Stimulated activated CD8-positive, alpha-beta memory T cell treated with anti-CD3 and anti-CD28 coated beads, Interleukin-7, amount 100 ng/mL, for 1 hour (primary cell): ENCODE measurements at places on chromosomes 1 and 21.

- no peak for DNase-seq
These were observed 119.7 kb downstream of the PROX1 start for GRCh38 chr1:214107322-214108096.

DNA sequence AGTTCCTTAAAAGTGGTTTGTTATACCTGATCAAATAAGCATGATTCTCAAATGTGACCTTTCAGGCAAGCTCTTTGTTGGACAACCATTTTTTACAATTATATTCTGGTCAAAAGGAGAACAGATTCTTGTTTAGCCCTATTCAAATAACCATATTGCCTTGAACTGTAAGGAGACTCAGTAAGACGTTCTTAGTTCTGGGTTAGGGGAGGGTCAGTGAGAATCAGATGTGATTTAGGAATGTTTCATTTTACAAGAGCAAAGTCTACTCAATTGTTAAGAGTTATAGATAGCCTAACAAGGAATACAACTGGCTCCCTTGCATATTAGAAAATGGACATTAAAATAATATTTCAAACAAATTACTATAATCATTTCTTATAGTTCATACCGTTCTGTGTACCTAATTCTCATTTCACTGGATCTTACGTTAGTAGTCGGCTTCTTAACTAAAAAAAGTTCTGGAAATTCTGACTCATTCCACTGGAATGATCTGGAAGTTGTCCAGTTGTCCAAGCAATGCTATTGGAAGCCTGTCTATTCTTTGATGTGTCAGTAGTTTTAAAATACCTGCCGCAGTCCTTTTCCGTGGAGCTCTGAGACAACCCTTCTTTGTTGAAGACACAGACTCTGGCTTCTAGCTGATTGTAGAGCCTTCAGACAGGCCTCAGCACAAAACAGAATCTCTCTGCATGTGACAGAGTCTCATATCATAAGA, 88.8 kb downstream of the MAST2 start:
- DNase-seq, result no peak

GRCh38 chr1:102182603-102183260, 186.0 kb upstream of the OLFM3 start:
- DNase-seq, result no peak

DNA sequence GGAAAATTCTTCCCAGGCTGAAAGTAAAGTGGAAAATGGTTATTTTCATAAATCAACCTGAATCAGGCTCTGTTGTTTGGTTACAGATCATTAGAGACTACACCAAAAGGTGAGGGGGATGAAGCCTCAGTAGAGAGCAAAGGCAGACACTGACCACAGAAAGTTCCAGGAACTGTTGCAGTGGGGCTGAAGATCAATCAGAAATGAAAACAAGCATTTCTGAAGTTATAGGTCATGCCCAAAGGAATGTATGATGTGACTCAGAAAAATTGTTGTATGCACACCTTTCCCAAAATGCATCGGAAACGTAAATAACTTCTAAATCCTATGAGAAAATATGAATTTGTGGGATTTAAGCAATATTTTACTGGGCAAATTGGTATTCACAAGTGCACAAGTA, 63.3 kb downstream of the FYB2 start:
- DNase-seq, result no peak

DNA sequence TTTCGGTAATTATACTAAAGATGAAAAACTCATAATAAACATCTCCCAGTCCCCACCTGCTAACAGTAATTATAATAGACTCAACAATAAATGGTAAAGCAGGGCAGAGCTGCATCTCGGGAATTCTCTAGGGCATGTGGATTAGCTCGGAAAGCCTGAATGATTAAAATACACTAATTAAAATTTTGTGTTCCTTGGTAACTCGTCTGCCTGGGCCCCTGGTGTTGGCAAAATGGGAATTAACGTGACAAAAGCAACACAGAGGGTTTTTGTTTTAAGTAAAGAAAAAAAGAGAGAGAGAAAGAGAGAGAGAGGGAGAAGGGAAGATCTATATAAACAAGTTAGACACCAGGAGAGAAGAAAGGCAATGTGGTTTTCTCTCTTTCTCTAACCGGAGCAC, 62.1 kb downstream of the CASZ1 start:
- no peak for DNase-seq

DNA sequence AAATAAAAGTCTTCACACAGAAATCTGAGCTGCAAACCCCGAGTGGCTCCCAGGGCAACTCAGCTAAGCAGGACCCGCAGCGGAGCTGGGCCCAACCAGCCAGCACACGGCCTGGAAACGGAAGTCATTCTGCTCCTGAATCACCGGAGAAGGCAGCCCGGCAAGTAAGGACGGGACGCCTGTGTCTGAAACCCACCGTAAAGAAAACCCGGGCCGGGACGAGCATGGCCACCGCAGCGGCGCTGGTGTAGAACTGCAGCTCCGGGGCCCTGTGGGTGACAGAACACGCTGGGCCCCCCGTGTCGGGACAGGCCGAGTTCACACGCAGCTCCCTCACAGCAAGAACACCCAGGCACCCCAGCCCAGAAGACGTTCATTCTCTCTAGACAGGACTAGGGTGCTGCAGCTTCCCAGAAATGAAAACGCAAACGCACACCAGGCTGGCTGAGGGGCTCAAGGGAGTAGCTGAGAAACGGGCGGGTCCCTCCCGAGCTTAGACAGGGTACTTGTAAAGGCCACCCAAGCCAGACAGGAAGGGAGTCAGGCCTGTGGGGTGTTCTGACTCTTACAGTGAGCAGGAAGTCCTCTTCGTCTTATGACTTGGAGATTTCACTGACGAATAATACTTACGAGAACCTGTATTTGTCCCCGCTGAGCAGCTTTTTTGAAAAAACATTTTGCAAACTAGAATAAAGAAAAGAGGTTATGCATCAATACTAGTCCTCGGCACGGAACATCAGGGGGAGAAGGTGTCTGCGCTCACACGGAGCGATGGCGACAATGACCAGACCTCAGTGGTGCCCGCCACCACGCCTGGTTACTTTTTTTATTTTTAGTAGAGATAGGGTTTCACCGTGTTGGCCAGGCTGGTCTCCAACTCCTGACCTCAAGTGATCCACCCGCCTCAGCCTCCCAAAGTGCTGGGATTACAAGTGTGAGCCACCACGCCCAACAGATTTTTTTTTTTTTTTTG, 10.9 kb upstream of the CDK11B start:
- no peak for DNase-seq

GRCh38 chr21:36756527-36756926, 57.6 kb downstream of the SIM2 start:
- no peak for DNase-seq

- DNase-seq, result no peak
These were observed 122.9 kb upstream of the GALNT2 start for GRCh38 chr1:229943988-229944743.

DNA sequence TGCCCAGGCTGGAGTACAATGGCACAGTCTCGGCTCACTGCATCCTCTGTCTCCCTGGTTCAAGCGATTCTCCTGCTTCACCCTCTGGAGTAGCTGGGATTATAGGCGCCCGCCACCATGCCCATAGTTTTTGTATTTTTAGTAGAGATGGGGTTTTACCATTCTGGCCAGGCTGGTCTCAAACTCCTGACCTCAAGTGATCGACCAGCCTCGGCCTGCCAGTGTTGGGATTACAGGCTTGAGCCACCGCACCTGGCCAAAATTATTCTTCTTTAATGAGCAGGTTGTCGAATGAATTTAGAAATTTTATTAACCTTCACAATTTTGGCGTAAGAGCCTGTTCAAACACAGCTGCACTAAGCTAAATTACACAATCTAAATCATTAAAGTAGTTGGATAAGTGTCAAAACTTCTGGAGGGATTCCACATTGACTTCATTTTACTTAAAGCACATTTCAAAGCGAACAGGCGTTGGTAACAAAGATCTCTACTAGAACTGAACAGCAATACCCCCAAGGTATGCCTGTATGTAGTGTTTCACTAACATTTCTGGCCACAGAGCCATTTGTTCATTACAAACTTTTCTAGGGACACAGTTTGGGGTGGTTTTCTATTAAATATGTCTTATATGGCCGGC, 5.2 kb upstream of the CTH start:
- DNase-seq, result no peak

DNA sequence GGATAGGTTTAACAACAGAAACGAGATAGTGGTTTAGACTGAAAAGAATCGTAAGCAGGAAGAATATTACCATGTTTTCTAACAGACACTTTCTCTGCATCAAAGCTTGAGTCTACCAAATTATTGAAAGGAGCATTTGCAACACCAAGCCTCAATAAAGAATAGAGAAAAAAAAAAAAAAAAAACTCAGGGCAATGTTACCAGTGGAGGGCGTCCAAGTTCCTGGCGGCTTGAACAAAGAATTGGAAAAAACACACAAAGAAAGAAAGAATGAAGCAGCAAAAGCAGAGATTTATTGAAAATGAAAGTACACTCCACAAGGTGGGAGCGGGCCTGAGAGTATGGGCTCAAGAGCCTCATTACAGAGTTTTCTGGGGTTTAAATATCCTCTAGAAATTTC, 686.5 kb upstream of the ADGRL2 start:
- no peak for DNase-seq

GRCh38 chr1:219113261-219113660, 60.4 kb upstream of the LYPLAL1 start:
- no peak for DNase-seq

GRCh38 chr1:240462766-240463395, 149.1 kb downstream of the GREM2 start:
- DNase-seq, result no peak

- no peak for DNase-seq
These were observed 43.5 kb downstream of the RRAGC start for GRCh38 chr1:38815903-38816627.

- no peak for DNase-seq
These were observed 73.4 kb upstream of the TTC34 start for GRCh38 chr1:2874607-2875480.

DNA sequence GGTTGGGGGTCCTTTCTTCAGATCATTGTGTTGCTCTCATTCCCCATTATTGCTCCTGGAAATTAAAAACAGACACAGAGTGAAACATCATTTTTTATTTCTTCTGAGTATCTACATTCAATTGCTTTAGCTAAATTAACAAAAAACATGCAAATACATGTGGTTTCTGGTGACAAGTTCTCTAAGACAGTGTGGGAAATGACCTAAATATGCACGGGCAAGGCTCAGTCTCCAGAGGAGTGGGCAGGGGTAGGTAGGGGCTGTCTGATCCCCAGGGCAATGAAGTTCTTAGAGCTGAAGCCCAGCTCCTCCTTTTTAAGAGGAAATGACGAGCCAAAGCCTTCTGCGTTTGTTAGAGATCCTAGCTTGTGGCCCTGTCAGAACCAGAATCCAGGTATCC, 4.5 kb downstream of the LEFTY2 start:
- no peak for DNase-seq

GRCh38 chr1:161427733-161428516, 60.2 kb upstream of the CFAP126 start:
- no peak for DNase-seq

DNA sequence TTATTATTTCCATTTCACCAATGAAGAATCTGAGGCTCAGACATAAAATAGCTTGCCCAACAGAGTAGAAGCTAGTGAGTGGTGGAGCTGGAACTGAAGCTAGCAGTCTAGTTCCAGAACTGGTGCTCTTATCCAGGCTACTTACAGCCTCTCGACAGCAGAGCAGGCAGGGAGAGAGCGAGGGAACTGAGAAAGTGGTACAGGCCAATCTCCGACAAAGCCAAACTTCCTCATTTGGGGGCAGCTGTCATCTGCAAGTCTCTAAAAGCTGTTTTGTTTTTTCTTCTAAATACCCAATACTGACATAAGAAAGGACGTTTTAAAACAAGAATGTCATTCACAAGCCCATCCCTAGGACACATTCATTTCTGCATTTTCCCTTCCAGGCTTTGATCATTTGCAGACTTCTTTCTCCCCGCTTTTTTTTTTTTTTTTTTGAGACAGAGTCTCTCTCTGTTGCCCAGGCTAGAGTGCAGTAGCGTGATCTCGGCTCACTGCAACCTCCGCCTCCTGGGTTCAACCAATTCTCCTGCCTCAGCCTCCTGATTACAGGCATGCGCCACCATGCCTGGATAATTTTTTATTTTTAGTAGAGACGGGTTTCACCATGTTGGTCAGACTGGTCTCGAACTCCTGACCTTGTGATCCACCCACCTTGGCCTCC, 20.0 kb downstream of the YIPF1 start:
- DNase-seq, result no peak

DNA sequence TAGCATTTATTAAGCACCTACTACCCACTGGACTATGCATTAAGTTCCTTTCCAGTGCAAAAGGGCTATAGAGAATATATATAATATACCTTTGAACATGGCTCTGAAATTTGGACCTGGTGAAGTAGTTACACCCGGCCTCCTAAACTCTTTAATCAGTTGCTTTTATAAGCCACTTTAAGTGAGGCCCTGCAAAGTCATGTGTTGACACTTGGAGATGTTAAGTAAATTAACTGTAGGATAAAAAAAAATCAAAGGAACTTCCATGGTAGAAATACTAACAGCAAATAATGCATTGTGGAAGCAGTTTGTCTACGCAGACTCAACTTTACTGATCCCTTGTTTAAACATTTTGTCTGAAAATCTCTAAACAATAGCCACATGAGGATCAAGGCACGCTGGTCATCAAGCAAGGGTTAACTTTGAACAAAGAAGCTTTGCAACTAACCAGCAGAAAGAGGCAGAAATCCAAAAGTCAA, 283.9 kb downstream of the VAV3 start:
- no peak for DNase-seq

DNA sequence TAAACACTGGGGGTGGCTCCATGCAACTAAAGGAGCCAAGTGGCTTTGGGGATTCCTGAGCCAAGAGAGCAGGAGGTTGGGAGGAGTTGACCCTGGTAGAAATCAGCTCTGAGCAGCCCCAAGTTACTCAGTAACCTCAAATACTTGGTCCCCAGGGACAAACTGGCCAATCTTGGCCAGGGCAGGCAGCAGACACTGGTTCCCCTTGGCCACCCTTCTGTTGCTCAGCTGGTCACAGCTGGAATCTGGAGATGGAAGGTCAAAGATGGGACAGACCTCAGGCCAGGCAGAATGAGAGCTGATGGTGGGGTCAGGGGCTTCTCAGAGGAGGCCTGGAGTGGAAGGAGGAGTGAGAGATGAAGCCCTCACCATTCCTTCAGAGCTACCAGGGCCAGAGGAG, 3.3 kb upstream of the RHBG start:
- no peak for DNase-seq

DNA sequence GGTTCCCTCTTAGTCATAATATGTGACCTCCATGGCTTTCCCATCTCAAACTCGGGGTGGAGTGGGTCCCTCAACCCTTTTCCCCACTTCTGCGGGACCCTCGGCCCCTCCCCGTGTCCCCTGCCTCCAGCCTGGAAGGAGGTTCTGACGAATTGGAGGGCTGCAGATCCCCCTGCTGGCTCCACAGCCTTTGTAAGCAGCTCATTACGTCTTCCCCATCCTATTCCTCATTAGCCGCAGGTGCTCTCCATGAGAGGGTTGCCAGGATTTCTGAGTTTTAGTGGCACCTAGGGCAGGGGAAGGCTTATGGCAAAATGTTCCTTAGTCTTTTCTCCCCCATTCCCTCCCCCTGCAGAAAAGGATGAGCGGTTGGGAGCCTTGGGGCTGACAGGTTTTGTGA, 8.3 kb downstream of the ACTL8 start:
- no peak for DNase-seq

DNA sequence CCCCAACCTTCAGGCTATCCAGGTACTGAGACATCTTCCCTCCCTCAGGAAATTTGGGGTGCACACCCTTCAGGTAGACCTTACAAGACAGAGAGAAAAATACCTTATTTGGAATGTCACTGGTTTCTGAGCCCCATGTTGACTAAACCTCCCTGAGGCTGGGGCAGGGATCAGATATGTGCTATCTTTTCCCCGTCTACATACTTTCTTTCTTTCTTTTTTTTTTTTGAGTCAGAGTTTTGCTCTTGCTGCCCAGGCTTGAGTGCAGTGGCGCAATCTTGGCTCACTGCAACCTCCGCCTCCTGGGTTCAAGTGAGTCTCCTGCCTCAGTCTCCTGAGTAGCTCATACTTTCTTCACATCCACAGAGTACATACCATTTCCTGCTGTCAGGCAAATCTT, 1.6 kb downstream of the CYB5R1 start:
- no peak for DNase-seq
